ENCODE measurements at places on chromosomes 1 and 21.

DNA sequence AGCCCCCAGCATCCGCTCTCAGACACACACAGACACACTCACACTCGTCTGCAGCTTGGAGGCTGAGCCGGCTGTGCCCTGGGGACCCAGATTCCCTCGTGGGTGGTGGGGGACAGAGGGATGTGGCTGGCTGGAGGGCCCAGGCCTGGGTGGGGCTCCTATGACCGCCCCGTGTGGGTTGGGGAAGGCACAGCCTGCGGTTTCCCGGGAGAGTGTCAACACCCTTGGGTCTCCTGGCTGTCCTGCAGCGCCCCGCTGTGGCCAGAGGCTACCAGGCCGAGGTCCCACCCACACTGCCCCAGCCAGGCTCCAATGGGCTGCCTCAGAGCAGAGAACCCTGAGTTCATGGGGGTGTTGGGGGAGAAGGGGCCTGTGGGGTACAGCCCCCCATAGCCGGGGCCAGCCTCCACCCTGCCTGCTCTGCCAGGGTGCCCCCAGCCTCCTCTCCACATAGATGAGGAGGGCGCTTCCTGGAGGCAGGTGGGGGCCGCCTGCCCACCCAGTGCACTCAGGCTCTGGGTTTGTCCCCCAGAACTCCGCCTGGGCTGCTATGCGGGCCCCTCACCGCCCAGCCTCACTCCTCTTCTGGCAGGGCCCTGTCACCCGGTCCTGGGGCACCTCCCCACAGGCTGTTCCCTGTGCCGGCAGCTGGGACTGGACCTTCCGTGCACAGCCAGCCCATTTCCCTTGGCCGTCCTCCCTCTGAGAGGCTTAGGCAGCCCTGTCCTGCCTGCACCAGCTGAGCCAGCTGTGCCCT, at the start of gene TTC34:
TTC34 (minus strand) TSS at position 159 of the 757 bp plus-strand sequence. CDS start 866 bp downstream, outside the sequence.
- DNase-seq, result no peak

- no peak for DNase-seq
Observed at GRCh38 chr1:38014724-38015424, 2.3 kb downstream of the UTP11 start.

DNA sequence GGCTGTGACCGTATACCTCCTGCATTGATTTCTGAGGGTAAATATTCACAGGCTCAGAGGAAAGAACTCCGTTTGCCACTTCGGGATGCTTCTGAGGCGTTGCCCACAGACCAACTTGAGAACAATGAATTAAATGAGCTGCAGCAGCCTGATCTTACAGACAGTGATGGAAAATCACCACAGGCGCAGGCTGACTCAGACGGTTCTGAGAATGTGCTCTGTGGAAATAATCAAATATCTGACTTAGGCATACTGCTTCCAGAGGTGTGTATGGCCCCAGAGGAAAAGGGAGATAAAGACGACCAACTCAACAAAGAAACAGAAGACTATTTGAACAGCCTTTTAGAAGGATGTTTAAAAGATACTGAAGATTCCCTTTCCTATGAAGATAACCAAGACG, 76.7 kb upstream of the SCCPDH start:
- DNase-seq, result no peak

- no peak for DNase-seq
Observed at GRCh38 chr1:27575840-27576331, 28.1 kb downstream of the AHDC1 start.

GRCh38 chr1:107229711-107230110, 88.9 kb downstream of the NTNG1 start:
- no peak for DNase-seq

- DNase-seq, result no peak
Observed at GRCh38 chr1:202586018-202586821, 124.0 kb downstream of the SYT2 start.

DNA sequence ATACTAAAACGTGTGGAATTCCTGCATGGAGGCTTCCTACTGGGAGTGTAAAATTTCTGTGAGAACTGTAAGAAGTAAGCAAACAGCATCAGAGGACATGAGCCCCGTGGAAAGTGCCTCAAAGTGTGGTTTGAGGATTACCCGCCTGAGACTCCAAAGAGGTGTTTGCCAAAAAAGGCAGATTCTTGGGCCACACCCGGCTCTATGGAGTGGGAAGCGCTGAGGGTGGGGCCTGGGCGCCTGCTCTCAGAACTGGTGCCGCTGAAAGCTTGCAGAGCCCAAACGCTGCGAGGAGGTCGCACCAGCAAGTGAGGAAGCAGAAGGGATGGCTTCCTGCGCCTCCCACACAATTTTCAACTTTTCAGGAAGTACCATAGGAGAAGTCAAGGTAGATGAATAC, 43.0 kb upstream of the PSEN2 start:
- no peak for DNase-seq

DNA sequence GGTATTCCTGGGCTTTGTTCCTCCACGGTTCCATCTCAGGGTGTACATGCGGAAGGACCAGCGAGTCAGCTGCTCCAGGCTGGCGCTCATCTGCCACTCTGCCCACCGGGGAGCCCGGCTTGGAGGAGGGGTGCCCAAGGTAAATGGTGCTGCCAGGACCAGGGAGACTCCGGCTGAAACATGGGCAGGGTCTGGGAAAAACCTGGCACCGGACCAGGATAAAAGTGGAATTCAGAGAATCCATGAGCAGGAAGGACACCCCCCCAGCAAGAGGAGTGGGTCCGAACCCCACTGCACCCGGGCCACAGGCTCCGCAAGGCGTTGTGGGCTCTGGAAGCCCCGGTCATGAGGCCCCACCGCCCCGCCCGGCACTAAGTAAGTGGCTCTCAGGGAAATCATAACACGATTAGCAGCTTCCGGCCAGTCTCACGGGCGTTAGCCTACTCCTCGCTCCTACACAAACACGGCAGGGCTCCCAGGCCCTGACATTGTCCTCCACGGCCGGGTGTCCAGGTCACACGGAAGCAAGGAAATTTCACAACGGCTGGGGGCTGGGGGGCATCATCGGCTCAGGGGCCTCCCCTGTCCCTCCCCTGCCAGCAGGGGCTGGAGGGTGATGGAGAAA, 21.1 kb downstream of the MEGF6 start:
- no peak for DNase-seq

DNA sequence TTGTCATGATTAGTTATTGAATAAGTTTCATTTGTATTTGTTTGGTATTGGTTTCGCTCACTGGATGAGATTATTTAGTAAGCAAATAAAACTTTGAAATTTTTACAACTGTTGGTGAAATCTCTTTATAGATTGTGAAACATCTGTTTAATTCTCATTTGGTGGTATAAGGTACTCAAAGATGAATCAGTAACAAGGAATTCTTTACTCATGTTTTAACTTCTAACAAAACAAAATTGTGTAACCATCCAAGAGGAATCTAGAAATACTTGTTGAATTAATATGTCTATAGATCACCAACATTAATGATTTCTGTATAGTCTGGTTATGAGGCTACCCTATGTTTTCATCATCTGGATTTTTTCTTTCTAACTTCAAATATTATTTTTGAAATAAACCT, 62.8 kb upstream of the USP25 start:
- no peak for DNase-seq

- no peak for DNase-seq
Observed at GRCh38 chr1:178498896-178499675, 2.3 kb upstream of the CLEC20A start.

GRCh38 chr1:183022202-183023145, 746 bp upstream of the LAMC1 start:
- DNase-seq, result no peak

DNA sequence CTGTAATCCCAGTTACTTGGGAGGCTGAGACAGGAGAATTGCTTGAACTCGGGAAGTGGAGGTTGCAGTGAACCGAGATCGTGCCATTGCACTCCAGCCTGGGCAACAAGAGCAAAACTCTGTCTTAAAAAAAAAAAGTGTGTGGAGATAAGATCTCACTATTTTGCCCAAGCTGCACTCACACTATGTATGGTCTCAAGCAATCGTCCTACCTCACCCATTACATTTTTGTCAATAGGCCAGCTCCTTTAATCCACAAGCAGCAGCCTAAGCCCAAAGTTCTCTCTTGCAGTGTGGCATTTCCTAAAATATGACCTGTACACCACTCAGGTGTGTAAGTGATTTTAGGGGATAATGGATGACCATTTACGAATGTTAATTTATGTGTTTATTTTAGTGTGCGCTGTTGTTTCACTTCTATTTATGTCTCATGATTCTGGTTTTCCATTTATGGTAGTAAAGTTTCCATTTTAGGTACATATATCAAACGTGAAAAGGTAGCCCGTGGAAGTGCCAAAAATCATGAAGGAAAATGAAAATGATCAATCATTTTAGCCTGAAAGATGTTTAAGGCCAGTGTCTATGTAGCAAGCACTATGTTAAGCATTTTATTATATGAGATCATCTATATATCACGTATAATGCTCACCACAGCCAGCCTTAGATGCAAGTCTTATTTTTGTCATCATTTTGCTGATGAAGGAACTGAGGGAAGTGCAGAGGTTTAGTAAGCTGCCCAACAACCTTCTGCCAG, 5.6 kb downstream of the LCK start:
- no peak for DNase-seq

- no peak for DNase-seq
Observed at GRCh38 chr1:53295295-53295694, 32.6 kb downstream of the LRP8 start.

- DNase-seq, result no peak
Observed at GRCh38 chr1:196002906-196003305, 605.3 kb downstream of the KCNT2 start.

- DNase-seq, result no peak
Observed at GRCh38 chr21:37460196-37460595, 93.6 kb downstream of the DYRK1A start.

GRCh38 chr21:28393279-28393678, 599.4 kb downstream of the LTN1 start:
- no peak for DNase-seq

DNA sequence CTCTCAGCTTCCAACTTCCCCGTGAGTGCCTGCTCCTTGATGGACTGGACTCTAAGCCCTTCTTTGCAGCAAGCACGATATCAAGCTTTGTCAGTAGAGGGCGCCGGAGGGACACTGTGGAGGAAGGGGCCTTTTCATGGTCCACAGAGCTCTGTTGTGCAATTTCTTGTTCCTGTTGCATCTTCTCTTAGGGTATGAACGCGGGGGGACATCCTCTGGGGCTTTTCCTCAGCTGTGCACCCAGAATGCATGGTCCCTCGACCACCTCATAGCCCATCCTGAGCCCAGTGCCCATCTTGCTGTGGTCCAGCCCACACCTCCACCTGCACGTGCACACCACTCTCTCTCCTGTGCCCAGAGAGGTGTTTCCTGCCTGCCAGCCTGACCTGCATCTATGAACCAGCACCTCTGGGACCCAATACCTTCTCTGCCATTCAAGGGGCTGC, 556.8 kb downstream of the PTPRU start:
- no peak for DNase-seq

DNA sequence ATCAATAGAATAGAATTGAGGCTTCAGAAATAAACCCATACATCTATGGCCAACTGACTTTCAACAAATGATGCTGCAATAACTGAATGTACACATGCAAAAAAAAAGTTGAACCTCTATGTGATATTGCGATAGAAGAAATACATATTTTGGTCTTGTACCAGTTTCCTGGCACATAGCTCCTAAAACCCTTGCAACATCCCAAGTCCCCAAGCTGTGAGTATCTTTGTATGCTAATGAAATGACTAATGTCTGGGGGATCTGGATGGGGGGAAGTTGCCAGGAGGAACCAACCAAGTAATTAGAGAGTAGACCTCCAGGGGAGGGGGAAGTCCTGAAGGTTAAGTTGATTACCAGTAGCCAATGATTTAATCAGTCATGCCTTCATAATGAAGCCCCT, 24.4 kb downstream of the BLZF1 start:
- no peak for DNase-seq

DNA sequence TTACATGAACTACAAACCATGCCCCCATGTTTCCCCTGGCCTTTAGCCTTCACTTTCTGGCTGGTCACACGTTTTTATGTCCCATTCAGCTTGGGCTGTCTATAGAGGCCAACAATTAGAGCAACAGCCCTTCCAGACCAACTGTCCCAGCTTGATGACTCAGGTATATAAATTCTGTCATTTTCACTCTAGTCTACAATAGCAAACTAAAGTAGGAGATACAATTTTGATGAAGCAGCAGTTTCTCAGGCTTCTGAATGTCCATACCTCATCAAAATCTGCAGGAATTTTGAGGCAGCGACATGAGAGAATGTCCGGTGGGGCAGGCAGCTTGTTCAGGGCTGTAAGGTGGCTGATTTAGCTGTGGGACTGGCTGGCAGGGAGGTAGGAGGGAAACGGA, 45.6 kb upstream of the VAV3 start:
- DNase-seq, result no peak

GRCh38 chr1:234589854-234590620, 19.9 kb downstream of the IRF2BP2 start:
- DNase-seq, result no peak

GRCh38 chr1:183585038-183585437, 5.2 kb downstream of the NCF2 start:
- no peak for DNase-seq

GRCh38 chr21:37717534-37717933, 198.7 kb downstream of the KCNJ6 start:
- no peak for DNase-seq

DNA sequence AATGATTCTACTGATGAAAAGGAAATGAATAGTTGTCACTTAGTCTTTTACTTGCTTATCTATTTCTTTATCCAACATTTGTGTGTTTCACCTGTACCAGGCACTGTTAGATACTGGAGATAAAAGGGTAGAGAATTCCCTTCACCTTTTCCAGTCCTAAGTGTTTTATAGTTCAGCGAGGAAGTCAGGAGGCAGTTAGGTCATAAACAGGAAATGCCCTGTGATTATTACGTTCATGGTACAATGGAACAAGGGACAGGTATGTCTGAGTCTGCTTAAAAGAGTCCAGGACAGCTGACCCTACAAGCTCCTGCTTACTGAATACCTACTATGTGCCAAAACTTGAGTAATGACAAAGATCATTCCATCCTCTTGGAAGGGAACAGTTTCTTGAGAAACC, 77.8 kb downstream of the TNR start:
- no peak for DNase-seq

GRCh38 chr1:2542246-2542915, 12.3 kb upstream of the HES5 start:
- no peak for DNase-seq

DNA sequence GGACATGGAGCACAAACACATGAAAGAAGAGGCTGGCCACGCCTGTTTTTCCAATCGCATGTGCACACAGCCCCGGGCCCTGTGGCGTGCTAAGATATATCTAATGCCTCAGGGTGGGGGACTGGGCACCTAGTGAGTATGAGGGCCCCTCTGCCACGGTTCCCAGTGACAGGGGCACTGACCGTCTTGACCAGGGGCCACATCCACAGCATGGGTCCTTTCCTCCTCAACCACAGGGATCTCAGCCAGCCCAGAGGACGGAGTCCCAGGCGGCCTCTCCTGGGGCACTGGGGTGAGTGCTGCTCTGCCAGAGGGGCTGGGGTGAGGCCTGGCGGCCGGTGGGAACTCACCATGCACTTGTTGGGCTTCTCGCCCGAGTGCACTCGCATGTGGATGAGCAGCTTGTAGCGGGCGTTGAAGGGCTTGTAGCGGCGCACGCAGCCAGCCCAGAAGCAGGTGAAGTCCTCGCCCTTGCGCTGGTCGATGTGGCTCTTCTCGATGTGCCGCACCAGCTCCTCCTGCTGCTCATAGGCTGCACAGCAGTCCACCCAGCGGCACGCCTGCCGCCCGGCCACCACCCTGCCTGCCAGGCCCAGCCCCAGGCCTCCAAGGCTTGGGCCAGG, 134.7 kb downstream of the DMRTB1 start:
- no peak for DNase-seq
